Stimulated activated CD4-positive, alpha-beta T cell treated with anti-CD3 and anti-CD28 coated beads, TNF-alpha, amount 100 ng/mL, for 24 hours (primary cell): ENCODE measurements at places on chromosomes 7 and 10.

DNA sequence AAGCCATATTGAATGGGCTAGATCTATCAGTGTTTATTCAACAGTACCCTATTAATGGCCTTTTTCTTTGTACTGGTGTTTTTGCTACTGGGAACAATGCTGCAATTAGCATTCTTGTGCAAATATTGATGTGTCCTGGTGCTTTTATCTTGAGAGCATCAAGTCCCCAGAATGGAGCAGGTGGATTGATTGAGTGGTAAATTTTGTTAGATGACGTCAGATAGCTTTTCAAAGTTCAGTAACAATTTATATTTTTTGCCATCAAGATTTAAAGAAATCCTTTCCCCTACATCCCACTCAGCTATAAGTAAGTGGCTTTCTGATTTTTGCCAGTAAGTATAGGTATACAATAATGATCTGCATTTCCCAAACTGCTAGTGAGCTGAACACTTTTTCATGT, 63.4 kb upstream of the SYPL1 start:
- DNase-seq, result no peak

DNA sequence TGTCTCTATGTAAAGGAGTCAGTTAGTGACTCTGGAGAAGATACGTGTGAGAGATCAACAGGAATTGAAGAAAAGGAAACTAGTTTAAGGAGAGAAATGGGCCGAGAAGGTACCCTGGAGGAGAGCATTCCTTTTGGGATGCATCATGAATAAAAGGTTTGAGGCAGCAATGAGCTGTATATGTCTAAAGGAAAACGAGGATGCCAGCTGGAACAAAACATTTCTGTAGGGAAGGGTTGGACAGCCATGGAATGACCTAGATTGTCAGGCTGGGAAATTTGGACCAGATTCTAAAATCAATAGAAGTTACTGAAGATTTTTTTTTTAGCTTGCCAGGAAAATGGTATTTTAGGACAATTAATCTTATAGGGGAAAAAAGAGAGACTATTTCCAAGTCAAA, 17.2 kb upstream of the MPP7 start:
- no peak for DNase-seq

DNA sequence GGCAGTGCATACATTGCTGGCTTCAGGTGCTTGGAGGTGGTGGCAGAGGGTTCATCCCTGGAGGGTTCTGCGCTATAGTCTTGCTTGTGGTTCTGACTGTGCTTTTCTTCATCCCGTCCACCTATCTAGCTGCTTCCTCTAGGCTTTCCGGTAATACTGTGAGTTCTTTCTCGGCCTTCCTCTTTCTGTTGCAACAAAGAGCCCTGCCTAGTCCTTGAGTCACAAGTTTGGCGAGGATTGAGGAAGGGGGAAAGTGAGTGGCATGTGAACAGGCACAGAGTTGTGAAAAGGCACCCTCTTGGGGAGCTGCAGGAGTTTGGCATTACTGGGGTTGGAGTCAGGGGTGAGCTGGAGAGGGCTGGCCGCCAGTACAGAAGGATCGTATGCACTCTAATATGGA, 123.0 kb downstream of the SH2D4B start:
- DNase-seq, result no peak

DNA sequence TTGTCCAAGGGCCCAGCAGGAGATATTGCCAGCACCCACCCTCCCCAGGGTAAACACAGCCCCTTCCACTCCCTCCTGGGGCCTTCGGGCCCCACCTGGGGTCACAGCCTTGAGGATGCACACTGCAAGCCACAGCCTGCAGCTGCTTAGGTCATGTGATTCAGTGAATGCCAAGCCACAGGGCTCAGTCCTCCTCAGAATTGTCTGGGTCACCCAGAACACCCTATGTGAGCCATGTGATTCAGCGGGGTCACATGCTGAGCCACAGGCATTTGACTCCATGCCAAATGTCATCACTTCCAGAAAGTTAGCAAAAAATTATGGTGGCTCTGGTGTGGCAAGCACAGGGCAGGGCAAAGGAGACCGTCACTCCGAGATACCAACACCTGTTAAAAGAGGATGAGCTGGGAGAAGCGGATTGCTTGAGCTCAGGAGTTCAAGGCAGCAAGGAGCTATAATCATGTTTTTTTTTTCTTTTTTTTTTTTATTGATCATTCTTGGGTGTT, 17.2 kb upstream of the PSAP start:
- no peak for DNase-seq

DNA sequence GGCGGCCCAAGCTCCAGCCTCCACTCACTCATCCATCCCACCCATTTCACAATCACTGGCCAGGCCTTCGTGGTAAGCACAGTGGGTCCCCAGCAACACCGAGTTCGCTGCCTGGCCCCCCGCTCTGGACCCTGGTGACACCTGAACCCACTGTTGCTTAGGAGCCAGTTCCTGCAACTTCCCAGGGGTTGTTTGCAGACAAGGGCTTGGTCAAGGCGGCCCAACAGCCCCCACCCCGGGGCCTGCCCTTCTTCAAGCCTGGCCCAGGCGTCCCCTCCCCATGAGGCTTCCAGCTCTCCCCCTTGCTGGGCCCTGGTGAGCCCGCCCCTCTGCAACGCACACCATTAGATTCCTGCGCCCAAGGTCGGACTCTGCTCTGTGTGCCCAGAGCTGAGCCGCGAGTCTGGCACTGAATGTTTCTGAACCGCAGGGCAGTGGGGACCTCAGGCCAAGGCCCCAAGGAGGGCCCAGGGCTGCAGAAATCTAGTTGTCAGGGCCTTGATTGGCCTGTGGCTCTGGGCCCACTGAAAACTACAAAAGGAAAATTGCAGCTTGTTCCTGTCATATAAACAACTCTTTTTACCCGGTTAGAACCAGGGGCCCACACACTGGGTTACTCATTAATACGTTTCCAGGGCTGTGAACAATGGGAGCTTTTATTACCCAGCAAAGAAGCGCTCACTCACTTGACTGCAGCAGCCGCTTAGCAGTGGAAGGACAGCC, 2.1 kb upstream of the COX19 start:
- DNase-seq, result no peak

DNA sequence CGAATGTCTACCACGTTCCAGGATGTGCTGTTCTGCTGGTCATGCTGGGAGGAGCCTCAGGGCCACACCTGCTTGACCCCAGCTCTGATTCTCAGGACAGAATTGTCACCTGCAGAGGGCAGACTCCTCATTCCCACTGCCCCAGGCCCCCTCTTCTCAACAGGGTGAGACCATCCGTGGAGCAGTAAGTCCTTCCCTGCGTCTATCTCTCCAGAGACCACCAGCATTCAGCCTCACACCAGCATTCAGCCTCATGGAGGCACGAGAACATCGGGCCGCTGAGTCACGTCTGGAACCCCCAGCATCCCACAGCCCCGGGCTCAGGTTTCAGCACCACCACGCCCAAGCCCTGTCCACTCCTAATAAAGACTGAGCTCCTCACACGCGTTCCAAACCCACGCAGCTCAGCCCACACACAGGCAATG, 273.4 kb downstream of the DIP2C start:
- DNase-seq, result no peak

GRCh38 chr7:136868496-136869000, at the start of gene CHRM2:
Gene CHRM2, plus strand, starts transcription at chr7:136868652. Its CDS starts 146,214 bp downstream, at chr7:137014866.
- no peak for DNase-seq

DNA sequence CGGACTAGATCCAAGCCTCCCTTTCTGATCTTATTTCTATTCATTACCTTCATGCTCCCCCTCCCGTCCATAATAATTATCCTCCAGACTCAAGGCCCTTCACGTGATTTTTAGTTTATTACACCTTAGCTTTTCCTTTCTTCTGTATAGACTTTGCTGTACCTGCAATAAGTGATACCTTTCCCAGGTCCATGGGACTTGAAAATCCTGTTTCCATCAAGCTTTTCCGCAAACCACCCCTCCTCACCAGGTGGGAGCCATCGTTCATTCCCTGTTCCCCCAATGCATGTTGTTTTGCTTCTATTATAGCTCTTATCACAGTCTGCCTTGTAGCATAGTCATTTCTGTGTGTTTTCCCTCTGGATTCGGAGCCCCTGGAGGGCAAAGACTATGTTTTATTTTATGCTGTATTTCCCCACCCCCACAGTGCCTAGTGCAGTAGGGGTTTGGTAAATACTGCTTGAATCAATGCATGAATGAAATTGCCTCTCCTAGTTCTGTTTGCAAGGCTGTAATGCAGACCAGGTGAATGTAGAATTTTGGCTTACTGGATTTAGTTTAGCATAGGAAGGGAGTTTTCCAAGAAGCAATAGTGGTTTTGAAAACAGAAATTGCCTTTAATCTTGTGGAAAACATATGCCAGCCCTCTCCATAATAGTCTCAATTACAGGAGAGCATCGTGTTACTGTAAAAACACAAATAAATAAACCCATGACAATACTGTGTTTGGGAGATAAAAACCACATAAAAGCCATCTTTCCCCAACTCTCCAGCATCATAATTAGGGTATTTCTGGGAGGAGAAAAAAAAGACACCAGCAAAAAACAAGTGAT, 213.4 kb downstream of the AUTS2 start:
- no peak for DNase-seq

- no peak for DNase-seq
Observed at GRCh38 chr10:52216852-52217251, 97.2 kb upstream of the DKK1 start.

- DNase-seq, result no peak
Observed at GRCh38 chr7:91910171-91910570, 29.7 kb upstream of the MTERF1 start.

DNA sequence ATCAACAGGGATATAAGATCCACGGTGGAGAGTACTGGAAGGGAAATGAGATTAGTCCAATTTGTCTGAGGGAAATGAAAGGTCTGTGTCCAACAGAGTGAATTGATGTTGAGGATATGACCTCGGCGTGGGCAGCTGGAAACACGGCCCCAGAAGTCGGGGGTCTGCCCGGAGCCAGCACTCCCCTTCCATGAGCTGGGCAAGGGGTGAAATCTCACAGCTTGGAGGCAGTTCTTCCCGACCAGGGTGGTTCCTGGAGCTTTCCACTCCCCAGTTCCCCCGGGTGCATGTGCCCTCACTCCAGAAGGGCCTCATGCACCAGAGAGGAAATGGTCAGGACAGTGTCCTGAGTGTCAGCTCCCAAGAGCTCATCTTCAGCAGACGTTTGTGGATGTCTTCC, 264.7 kb upstream of the PPP2R2D start:
- no peak for DNase-seq

GRCh38 chr10:10871352-10871751, 146.3 kb upstream of the CELF2 start:
- DNase-seq, result no peak

DNA sequence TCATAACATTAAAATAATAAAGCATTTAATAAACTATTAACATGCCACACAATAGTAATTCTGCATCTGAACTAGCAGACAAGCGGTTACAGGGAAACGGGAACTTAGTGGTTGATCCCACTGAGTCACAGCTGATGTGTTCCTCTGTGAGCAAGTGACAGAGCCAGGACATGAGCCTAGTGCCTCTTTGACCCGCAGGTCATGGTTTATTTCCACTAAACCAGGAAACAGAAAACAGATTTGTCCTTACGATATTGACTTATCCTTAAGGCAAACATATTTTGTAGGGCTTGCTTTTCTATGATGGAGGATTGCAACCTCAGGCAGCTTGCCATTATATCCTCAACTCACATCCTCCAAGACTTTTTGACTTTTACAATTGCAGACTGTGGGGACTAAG, 987.3 kb downstream of the CCSER2 start:
- DNase-seq, result no peak

GRCh38 chr10:125911145-125911544, 14.8 kb downstream of the FANK1 start:
- no peak for DNase-seq

DNA sequence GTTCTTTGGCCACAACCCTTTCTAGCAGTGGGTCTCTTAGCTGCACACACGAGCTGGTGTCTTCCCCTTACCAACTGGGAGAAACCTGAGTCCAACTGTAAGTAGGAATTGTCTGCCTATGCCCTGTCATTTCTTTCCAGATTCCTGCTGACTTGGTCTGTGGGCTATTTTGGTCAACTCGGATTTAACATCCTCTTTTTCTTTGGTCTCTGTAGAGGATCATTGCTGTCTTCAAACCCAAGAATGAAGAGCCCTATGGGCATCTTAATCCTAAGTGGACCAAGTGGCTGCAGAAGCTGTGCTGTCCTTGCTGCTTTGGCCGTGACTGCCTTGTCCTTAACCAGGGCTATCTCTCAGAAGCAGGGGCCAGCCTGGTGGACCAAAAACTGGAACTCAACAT, 10.3 kb downstream of the PI4K2A start:
- no peak for DNase-seq

DNA sequence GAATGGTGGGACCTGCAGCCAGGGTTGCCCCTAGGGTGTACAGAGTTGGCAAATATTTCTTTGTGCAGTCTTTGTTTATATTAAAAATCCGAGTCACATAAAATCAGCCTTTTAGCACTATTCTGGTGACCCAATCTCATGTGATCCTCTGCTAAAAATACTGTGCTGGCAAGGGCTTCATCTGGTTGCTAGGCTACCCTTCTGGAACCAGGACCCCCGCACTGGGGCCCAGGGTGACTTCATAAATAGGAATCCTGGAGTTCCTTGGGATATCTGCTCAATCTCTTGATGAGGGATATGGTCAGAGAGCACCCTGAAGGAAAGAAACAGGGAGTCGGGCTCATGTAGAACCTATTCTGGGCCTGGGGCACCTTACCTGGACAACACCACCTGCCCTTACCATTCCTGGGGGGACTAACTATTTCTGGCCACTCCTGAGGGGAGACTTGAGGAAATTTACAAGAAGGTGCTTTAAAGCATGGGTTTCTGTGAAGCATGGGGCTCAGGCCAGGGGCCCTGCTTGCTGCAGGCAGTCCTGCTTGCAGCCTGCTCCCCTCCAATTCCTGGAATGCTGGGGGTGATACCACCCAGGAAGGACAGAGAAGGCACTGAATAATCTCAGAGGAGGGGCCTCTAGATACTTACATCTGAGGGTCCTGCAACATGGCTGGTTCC, 44.7 kb downstream of the SH2D4B start:
- no peak for DNase-seq

GRCh38 chr7:42264702-42265101, 27.7 kb upstream of the GLI3 start:
- DNase-seq, result no peak

GRCh38 chr10:77863446-77863845, 63.1 kb downstream of the DLG5 start:
- no peak for DNase-seq

GRCh38 chr10:103678178-103678526, 177.2 kb downstream of the SH3PXD2A start:
- DNase-seq, result peak; percentile 83

DNA sequence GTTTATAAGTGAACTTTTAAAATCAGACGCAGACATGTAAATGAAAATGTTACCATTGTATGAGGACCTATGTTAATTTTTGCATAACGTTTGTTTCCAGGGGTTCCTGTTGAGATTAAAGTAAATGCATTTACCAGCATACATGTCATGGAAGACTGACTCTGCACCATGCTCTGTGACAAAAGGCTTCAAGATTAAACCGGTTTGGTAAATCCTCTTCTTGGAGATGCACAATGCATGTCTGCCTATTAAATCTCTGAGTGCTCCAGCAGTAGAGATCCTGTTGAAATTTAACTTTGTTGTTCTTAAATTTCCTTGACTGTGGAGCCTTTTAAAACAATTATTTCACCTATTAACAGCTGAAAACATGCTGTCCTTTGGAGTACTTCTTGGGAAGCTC, 36.5 kb upstream of the JAZF1 start:
- DNase-seq, result no peak
